ENCODE measurements at places on chromosomes 1 and 21. TPM values are rescaled to one million over a fixed set of nuclear protein-coding genes. Genes with fewer than 3 reads are reported as not detected.

- no peak for DNase-seq
Measured at GRCh38 chr21:35438643-35439404, 389.7 kb upstream of the RUNX1 start.

- DNase-seq: no peak
Measured at GRCh38 chr1:96587222-96587621, 134.4 kb upstream of the PTBP2 start.

The CYP2J2 gene
- total RNA-seq: 0.57 TPM

The SPTA1 gene
- not detected for total RNA-seq

The TMEM54 gene
- total RNA-seq: 17.2 TPM

The YBEY gene
- total RNA-seq: 26.5 TPM
